Bronchial epithelial cell (primary cell): ENCODE measurements at places on chromosomes 4 and X. TPM values are rescaled to one million over a fixed set of nuclear protein-coding genes. Genes with fewer than 3 reads are reported as not detected.

DNA sequence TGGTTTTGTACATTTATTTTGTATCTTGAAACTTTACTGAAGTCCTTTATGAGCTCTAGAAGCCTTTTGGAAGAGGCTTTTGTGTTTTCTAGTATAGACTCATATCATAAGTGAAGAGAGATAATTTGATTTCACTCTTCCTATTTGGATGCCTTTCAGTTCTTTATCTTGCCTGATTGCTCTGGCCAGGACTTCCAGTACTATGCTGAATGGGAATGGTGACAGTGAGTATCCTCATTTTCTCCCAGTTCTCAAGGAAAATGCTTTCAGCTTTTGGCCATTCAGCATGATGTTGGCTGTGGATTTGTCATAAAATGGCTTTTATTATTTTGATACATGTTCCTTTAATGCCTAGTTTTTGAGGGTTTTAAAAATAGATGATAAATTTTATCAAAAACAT lies 1061.3 kb downstream of the STPG2 start:
- DNase-seq = no peak

DNA sequence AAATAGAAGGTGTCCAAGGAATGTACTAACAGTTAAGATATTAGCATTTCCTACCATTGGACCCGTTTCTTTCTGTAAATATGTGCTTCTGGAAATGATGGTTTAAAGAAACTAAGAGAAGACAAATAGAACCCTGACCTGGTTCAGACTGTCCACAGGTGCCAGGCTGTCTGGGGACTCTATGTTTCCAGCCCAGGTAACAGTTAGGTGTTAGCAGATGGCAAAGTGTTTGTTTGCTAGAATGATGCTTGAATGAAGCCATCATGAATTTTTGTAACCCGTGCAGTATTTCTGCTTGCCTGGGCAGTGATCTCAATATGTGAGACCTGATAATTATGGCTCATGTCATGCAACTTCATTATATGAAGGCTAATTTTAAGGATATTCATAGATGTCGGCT lies 87.5 kb downstream of the LRRC66 start:
- DNase-seq = no peak

GRCh38 chrX:130166503-130166777 lies 799 bp upstream of the AIFM1 start:
- no peak for DNase-seq

DNA sequence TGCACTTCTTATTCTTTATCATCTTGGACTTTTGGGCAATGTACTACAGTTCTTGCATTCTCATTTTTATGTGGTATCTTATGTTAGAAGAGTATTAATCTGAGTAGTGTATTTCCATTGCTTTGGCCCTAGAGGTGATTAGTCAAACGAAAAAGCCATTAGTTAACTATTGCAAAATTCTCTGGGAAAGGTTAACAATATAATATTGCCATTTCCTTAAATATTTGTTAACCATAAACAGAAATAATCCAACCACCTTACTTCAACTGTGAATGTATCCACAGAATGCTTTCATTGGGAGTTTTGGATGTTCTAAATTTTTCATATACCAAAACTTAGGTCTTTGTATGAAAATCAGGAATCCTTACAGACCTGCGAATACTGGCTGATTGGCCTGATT lies 294.6 kb upstream of the UGT8 start:
- DNase-seq = no peak

DNA sequence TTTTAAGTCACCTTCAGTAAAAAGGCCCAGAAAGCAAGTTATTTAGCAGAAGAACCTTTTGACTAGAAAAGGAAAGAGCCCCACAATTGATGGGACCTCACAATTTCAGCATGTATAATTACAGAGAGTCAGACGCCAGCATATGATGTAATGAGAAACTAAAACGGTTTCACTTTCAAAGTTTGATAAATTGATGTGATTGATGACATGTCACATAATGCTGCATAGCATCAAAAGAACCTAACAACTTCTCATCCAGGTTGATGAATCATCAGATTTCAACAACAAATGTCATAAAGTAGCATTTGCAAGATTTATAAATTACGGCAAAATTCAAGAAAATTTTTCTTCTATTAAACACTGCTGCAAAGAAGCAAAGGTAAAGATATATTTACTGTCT lies 3.9 kb upstream of the GAR1 start:
- no peak for DNase-seq

DNA sequence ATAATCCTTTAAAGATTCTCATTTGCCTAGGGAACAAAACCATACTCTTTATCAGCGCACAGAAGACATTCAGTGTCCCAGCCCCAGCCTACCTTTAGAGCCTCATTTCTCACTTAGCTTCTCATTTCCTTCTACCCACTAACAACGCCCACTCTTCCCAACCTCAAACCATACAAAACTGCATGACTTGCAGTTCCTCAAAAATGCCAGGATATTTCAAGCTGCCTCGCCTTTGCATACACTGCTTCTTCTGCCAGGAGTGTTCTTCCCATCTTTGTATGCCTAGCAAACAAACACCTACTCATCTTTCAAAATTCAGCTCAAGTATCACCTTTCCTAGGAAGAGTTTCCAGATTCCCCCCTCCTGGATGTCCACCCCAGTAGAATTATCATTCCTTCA lies 129.9 kb upstream of the ADGRL3 start:
- peak; percentile 1 for DNase-seq

- DNase-seq = no peak
Observed at GRCh38 chrX:112669824-112670223, 9.9 kb downstream of the LHFPL1 start.

DNA sequence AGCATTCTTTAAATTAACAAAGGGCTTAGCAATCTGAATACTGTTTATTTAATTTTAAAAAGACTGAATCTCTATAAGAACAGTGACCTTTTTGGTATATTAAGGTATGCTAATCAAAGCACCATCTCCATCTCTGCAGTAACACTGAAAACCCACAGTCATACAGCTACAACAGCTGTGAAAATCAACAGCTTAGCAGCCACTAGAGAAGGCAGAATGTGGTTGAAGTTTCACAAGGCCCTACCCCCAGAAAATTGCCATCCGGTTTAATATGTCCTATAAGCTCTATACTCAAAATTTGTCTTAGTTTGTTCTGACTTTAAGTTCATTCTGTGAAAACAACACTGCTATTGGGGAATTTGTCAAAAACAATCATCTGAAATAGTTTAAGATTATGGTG lies 128.7 kb downstream of the OPHN1 start:
- DNase-seq = no peak

DNA sequence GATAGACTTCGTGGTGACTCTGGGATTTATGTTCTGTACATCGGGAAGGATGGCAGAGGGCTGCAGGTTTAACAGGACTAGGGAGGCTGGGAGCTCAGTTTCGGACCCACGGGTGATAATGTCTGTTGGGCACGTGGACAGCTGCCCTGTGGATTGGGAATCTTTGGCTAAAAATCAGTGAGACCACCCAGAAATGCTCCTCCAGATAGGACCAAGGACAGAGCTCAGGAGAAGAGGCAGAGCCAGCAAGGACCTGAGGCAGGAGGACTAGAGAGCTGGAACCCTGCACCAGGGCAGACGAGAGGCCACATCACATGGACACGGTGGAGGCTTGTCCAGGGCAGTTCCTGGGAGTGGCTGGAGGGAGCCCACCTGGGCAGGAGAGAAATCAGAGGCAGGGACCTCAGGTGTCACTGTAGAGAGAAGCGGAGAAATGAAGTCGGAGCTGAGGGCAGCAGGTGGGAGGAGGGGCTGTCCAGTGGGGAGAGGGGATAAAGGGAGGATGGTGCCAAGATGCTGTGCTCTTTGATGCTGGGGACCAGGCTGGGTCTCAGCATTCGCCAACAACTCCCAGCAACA lies 79.2 kb downstream of the CPZ start:
- no peak for DNase-seq

DNA sequence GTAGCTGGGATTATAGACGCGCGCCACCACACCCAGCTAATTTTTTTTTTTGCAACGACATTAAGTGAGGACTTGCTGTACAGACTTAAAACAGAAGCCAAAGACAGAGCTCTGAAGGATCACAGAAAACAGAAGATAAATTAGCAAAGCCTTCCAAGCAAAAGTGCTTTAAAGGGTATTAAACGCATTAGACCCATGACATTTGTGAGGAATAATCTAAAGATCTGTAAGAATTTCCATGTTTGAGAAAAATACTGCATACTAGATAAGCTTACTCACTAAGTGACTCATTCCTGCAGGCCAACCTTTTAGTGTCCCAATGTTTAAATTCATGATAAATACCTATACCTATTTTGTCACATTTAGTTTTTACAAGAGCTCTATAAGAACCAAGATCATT lies 27.4 kb downstream of the SMARCA1 start:
- DNase-seq = peak; percentile 21

- no peak for DNase-seq
Observed at GRCh38 chr4:109383823-109384222, 49.8 kb upstream of the SEC24B start.

GRCh38 chr4:108700081-108700757 lies 49.8 kb downstream of the OSTC start:
- no peak for DNase-seq

GRCh38 chr4:31343061-31343460 lies 622.9 kb downstream of the PCDH7 start:
- DNase-seq = no peak

DNA sequence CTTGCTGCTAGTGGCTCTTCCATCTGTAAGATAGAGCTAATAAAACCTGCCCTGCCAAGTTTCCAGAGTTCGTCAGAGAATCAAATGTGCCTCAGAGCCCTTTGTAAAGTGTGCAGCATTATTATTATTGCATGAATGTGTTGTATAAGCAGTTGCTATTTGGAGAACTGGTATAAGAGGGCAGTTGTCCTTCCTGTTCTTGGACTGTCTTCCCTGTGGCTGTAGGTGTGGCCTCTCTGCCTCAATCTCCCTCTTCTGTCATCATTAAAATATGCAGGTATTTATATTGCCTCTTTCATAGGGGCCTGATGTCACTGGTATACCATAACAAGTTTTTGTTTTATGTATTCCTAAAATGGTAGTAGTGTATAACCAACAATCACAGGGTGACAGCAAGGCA lies 3.8 kb downstream of the MTM1 start:
- peak; percentile 70 for DNase-seq

- peak; percentile 38 for DNase-seq
Observed at GRCh38 chr4:140152751-140153418, 1.1 kb downstream of the MAML3 start.

DNA sequence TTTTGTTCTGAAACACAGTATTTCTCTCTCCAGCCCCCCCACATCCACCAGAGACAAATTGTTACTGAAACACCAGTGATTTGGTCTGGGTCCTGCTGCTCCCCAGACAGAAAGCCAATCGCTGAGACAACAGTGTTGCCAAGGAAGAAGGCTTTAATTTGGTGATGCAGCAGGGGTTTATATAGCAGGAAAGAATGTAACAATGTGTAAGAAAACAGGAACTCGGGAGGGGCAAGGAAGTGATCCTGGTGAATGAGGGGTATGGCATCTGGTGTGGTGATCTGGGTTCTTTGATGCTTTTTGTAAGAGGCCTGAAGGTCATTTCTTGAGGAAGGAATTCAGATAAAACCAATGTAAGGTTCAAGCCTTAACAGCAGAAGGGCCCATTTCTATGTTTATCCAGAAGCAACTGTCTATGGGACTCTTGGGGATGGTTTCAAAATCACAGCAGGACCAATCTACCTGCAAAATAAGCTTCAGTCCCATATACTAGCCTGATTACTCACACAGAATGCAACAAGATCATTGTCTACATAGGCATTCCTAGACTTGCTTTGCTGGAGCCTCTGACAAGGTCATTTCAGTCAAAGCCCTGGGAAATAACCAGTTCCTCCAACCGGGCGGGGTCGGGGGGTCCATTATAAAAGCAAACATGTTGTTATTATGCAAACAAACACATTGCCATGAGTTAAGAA lies 445.2 kb upstream of the ZFP42 start:
- DNase-seq = peak; percentile 64

- DNase-seq = no peak
Observed at GRCh38 chrX:78957768-78958130, 12.6 kb downstream of the P2RY10 start.

DNA sequence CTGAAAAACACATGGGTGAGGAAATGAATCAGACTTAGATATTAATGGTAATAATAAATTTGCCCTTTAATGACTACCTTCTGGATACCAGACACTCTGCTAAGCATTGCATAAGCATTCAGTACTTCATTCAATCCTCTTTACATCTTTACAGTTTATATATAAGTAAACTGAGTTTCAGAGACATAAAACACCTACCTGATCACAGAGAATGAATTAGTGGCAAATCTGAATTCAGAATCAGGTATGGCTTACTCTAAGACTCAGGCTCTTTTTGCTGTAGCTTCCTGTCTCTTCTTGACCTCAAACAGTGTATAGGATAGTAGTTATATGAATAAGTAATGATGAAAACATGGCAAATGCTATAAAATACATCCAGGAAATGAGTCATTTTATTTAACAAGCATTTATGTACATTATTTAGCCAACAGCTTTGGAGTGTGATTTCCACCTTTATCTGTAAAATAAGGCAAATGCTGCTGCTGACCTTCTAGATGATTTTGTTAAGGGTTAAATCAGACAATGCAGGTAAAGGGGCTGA lies 83.9 kb downstream of the VEGFC start:
- peak; percentile 39 for DNase-seq

GRCh38 chr4:157664726-157665125 lies 444.2 kb downstream of the GRIA2 start:
- DNase-seq = peak; percentile 27

GRCh38 chr4:149047368-149047767 lies 605.2 kb upstream of the NR3C2 start:
- peak; percentile 20 for DNase-seq

DNA sequence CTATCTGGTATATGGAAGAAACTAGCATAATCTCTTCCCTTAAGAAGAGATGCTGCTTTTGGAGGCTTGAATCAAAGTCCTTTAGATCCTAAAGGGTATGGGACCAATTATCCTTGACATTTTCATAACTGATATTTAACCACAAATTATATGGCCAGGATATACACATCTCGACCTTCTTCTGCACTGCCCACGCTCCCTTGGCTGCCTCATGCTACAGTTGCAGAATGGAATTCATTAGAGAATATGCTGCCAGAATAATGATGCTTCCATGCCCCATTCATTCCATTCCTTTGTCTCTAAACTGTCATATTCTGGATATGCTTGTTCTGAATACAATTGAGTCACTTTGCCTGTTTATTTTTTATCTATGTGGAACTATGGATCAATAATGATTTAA lies 157.1 kb upstream of the PACRGL start:
- DNase-seq = no peak

Gene CENPVL1
- total RNA-seq = not detected in 2 replicates

Gene CLNK
- total RNA-seq = not detected in 2 replicates

Gene CLGN
- total RNA-seq = 53.1 and 78.5 TPM in 2 replicates

Gene RPA4
- total RNA-seq = 0.79 and 1.2 TPM in 2 replicates

Gene DDIT4L
- total RNA-seq = 0.26 TPM in 2 replicates

Gene NRK
- total RNA-seq = not detected in 2 replicates

Gene MAPK10
- 3.4 and 5.4 TPM in 2 replicates for total RNA-seq

Gene WDR19
- 14.5 and 20.8 TPM in 2 replicates for total RNA-seq

Gene UGT2B10
- total RNA-seq = not detected in 2 replicates

Gene PABPC5
- total RNA-seq = not detected in 2 replicates
